Stimulated activated CD4-positive, alpha-beta T cell treated with anti-CD3 and anti-CD28 coated beads, TNF-alpha, amount 100 ng/mL, for 4 hours (primary cell): ENCODE measurements at places on chromosomes 3 and 15.

GRCh38 chr15:77426377-77426776, 5.7 kb downstream of the HMG20A start:
- DNase-seq, result no peak

GRCh38 chr3:52055537-52056351, 627 bp downstream of the DUSP7 start:
- peak; percentile 9 for DNase-seq

DNA sequence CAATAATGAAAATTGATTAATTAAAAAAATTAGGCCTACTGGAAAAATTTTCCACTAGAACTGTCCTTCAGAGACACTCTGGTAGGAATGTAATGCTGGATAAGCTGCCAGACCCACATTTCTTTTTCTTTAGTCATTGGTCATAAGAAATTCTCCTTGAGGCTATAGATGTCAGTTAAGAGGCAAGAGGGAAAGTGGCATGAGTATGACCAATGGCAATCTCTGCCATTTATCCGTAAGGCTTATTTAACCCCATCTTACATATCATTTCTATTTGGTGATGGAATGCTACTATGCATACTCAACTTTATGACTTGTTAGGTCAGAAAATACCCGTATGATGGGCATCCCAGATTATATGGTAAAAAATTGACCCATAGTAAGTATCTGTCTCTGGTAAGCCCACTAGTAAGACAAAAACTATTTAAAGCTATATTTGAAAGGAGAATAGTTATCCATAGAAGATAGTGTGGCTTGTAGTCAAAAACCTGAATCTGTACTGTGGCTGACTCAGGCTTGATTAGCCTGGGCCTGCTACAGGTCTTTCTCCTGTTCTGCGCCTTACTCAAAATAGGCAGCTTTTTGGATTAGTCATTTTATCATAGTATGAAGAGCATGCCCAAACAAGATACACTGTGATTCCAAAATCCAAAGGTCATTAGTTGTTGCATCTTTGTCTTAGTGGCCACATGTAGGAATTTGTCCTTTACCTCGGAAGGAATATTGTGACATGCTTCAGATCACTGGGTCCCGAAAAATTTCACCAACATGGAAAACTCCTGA, 314.7 kb downstream of the PYDC2 start:
- DNase-seq, result no peak

DNA sequence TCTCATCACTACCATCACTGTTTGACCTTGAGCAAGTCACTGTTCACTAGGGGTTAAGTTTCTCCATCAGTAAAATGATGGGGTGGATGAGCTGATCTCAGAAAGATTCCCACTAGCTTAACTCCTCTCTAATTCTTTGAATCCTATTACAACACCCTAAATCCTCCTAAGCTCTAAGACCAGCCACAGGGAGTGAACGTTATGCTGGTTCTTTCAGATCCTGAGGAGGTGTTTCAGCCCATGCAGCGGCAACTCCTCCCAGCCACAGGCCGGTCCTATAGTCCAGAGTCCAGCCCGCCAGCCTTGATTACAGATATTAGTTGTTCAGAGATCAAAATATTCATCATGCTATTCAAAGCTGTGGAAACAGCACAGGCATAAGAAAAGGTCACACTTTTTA, 15.1 kb downstream of the MB21D2 start:
- DNase-seq, result no peak

- DNase-seq, result no peak
Observed at GRCh38 chr3:71132995-71133730, 450.4 kb downstream of the FOXP1 start.

DNA sequence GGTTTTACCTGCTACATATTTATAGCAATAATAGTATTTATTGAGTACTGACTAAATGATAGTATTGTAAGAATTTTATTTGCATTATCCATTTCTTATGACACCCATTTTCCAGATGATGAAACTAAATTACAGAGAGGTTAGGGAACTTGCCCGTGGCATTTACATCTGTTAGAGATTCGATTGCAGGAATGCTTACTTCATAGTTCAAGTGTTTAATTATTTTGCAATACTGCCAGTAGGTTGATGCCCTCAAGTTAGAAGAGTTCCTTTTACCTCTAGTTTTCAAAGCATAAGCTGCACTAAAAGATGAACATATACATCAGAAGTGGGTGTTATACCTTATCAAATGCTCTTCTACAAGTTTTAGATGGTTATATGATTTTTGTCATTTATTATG, 362.8 kb upstream of the RGMA start:
- DNase-seq, result no peak

- DNase-seq, result no peak
Observed at GRCh38 chr3:51295625-51296024, 89.5 kb upstream of the MANF start.

GRCh38 chr15:26806151-26806550, 33.3 kb upstream of the GABRB3 start:
- no peak for DNase-seq

DNA sequence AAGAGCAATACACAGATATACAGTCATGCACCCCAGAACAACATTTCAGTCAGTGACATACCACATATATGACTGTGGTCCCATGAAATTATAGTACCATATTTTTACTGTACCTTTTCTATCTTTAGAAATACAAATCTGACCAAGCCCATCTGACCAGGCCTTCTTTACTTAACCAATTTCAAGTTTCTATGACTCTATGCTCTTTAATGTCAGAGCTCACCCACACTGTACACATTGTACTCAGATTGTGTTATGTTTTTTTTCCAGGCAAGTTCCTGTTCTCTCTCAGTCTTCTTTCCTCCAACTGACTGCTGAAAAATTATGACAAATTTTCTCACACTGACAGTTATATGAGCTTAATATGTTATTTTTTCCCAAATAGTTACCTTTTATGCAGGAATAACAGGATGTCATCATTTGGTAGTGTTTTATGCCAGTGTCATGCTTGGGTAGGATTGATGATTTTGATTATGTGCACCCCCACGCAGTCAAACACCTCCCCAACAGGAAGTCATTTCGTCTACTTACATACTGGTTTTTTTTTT, 8.0 kb upstream of the CBLB start:
- no peak for DNase-seq

DNA sequence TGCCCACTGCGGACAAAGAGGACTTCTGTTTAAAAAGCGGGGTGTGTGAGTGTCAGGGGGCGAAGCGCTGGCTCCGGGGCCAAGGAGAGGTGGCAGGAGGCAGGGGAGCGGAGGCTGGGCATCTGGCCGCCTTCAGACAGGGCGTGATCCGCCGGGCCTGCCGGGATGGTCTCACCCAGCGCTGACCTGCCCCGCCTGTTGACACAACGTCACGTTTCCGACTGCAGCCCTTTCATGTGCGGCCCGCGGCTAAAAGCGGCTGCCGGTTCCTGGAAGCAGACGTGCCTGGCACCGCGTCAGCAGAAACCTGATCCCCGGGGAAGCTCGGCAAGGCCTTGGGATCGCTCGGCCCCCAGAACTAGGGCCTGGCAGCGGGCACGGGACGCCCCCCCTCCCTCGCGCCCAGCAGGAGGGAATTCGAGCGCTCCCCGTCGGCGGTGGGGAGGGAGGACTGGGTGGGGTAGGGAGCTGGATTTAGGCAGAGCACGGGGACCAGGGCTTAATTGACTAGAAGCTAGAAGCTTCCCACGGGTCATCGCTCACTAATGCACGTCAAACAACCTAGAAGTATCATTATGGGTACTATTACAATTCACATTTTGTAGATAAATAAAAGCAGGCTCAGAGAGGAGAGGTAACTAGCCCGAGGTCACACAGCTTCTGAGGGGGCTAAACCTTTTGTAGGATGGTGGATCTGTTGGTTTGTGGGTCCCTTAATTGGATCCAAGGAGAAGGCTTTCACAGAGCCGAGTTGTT, 7.7 kb downstream of the BHLHE40 start:
- DNase-seq, result peak; percentile 45

- DNase-seq, result no peak
Observed at GRCh38 chr3:195556390-195556789, 13.3 kb upstream of the PPP1R2 start.

- no peak for DNase-seq
Observed at GRCh38 chr3:117756563-117756962, 1047.0 kb downstream of the TUSC7 start.

DNA sequence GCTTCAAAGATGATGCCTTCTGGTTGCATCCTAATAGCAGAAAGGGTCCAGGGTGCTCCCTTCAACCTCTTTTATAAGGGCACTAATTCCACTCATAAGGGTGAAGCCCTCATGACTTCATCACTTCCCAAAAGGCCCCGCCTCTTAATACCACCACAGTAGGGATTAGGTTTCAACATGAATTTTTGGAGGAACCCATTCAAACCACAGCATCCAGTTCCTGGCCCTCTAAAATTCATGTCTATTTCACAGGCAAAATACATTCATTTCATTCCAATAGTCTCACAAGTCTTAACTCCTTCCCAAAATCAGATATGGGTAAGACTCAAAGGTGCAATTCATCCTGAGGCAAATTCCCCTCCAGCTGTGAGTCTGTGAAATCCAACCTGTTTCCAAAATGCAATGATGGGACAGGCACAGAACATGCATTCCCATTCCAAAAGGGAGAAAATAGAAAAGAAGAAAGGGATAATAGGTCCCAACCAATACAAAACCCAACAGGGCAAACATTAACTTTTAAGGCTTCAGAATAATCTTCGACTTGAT, 124.0 kb downstream of the ATP1B3 start:
- no peak for DNase-seq

- no peak for DNase-seq
Observed at GRCh38 chr3:112059497-112059896, 25.0 kb downstream of the TMPRSS7 start.

DNA sequence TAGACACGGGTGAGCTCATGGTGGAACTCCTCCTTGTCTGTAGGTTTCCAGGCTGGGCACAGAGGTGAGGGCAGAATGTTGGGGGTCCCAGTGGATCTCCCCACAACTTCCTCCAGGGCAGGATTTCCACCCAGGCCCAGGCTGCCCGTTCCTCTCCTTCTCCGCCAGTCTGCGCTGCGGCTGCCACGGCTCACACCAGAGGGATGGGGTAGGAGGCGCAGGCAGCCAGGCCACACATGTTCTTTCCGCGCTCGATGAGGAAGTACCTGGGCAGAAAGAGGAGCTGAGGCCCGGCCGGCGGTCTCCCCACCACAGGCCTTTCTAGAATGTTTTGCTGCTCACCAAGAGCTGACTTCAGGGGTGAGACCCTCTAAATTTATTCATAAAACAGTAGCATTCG, 22.9 kb downstream of the CTSH start:
- no peak for DNase-seq

DNA sequence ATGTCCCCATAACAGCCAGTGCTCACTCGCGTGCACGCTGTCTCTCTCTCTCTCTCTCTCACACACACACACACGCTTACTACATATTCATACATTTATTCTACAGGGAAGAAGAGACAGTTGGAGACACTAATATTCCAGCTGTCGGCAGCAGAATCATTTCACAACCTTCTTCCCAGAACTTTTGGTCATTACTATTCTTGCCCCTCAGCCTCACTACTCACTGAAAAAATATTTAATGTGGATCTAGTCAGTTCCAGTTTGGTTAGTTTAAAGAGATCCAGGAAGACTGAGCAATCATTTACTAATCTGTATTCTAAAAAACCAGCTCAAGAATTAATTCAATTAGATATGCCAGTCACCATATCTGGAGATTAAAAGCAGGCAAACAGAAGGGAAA, 394.9 kb downstream of the PTPRG start:
- no peak for DNase-seq

DNA sequence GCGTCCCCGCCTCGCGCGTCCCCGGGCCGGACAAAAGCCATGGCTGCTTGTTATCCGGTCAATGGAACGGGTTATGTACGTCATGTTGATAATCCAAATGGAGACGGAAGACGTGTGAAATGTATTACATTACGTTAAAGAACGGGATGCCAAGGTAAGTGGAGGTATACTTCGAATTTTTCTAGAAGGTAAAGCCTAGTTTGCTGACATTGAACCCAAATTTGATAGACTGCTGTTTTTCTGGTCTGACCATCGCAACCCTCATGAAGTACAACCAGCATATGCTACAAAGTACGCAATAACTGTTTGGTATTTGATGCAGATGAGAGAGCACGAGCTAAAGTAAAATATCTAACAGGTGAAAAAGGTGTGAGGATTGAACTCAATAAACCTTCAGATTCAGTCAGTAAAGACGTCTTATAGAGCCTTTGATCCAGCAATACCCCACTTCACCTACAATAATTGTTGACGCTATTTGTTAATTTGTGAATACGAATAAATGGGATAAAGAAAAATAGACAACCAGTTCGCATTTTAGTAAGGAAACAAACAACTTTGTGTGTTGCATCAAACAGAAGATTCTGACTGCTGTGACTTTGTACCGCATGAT, 19.8 kb downstream of the WDR73 start:
- no peak for DNase-seq

DNA sequence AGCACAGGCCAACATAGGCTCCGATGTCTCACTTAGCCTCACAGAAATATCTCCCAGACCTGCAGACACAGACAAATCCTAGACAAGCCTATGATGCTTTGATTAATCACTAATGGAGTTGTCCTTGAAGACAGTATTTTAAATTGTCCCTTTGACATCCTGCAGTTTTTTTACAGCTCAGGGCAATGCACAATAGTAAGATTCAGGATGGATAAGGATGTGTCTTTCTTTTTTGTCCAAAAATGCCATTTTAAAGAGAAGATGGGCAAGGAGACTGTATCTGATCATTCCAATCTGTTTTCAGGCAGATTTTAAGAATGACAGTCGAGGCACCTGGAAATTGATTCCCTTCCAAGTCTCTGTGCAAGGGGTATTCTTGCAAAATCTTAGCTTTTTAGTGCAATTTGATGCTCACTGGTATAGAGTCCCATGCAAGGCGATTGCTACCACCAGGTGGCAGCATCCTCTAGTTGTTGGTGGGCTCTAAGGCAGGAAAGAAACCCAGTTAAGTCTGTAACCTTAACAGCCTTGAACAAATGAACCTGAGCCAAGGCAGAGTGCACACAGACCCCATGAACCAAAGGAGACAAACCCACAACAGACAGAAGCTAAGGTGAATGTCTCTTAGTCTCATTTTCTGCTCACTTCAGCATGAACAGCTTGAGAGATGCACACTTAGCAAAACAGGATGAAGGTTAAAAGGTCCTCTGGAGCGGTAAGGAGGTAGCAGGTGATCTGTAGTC, 51.2 kb upstream of the MINAR1 start:
- DNase-seq, result peak; percentile 52
